ENCODE measurements at places on chromosomes 5 and 9.

DNA sequence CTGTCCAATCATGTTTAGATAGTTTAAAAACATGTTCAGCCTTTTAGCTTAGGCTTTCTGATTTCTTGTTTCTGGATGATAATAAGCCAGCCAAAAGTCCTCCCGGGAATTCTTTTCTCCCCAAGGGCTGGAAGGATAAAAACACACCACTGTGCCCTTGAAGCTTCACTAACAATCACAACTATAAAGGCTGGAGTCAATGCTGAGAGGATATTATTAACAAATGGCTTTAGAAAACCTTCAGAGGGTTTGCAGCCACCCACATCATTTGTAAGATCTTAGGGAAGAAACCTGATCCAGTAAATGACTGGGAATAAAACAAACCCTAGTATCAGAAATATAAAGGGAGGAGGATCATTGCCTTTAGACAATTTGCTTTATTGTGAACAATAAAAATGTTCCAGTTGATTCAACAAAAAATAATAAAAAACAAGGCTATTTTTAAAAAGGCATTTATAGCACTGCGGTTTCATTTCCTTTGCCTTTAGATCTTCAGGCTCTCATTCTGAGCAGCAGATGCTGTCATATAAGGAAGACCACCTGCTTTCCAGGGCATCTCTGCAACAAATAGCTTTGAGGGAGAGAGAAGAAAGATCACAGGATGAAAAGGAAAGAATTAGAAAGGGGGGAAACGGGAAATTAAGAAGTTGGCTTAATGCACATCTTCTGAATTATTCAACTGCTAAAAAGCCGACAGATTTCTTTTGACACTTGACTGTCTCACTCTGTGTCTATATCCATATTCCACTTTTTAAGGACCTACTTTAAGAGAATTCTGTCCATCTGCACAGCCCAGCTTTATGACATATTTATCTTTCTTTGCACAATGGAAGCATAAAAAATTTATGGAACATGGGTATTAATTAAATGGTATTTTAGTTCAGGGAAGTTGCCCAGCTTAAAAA is 277.2 kb upstream of the SLC24A2 start:
- DNase-seq: no peak

DNA sequence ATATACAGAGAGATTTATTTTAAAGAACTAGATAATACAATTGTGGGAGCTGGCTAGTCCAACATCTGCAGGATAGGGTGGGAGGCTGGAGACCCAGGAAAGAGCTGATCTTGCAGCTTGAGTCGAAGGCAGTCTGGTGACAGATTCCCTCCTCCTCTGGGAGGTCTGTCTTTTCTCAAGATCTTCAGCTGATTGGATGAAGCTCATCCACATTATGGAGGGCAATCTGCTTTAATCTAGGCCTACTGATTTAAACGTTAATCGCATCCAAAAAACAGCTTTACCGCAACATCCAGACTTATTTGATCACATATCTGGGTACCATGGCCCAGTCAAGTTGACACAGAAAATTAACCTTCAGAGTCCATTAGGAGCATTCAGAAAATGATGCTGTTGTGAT is 168.1 kb downstream of the ATPSCKMT start:
- no peak for DNase-seq

GRCh38 chr9:136084063-136084944 is 10.8 kb downstream of the NACC2 start:
- DNase-seq: no peak

DNA sequence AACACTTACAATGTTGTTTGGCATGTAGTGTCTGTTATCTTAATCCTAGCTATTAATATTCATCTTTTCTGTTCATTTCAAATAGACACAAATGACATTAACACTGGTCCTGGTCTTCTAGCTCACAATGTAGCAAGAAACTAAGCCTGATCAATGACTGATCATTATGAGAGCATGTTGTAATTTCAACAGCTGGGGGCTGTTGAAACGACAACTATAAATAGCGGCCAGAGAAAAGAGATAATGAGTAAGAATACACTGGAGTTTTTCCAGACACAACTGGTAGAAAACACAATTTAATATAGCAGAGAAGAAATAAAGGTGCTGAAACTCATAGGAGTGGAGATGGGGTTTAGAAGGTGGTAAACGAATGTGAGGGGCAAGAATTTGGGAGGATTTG is 89.2 kb downstream of the HTR4 start:
- no peak for DNase-seq

- no peak for DNase-seq
These were observed 435 bp downstream of the OR1J4 start for GRCh38 chr9:122519376-122519775.
